Skin of body (tissue), 3 donors: ENCODE measurements at places on chromosomes 3 and 15.

DNA sequence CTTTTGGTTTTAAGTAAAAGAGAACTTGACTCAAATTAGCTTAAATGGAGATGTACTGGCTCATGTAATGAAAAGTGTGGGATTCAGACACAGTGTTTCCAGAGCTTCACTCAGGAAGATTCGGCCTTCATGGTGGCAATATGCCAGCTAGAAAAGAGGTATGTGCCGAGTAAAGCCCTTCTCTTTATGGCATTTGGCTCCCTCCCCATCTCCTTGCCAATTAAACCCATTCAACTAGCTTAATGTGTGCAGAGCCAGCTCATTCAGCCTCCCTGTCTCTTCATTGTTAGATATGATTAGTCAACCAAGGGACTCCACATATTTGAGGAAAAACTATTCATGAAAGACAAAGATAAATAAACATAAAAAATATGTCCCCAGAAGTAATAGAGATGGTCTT, 15.0 kb upstream of the TRANK1 start:
- DNase-seq = no peak

- no peak for DNase-seq
Observed at GRCh38 chr3:10702961-10703740, 112.9 kb upstream of the SLC6A11 start.

DNA sequence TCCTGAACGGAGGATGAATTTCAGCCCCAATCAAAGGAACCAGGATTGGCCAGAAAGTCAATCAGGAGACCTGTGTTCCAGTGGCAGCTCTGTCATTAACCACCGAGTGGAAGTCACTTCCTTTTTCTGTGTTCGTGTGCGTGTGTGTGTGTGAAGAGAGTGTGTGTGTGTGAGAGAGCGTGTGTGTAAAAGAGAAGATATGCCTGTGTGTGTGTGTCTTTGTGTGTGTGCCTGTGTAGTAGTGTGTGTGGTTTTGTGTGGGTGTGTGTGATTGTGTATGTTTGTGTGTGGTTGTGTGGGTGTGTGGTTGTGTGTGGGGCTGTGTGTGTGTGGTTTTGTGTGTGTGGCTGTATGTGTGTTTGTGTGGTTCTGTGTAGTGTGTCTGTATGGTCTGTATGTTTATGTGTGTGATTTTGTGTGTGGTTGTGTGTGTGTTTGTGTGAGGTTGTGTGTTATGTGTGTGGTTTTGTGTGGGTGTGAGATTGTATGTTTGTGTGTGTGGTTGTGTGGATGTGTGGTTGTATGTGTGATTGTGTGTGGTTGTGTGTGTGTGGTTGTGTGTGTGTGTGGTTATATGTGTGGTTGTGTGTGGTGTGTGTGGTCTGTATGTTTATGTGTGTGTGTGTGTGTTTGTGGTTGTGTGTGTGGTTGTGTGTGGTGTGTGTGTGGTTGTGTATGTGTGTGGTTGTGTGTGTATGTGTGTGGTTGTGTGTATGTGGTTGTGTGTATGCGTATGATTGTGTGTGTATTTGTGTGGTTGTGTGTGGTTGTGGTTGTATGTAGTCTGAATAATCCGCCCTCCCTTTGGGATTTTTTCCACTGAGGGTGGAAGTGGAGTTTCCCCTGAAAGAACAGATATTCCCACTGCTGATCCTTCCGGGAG, 314.4 kb downstream of the SHQ1 start:
- DNase-seq = no peak

DNA sequence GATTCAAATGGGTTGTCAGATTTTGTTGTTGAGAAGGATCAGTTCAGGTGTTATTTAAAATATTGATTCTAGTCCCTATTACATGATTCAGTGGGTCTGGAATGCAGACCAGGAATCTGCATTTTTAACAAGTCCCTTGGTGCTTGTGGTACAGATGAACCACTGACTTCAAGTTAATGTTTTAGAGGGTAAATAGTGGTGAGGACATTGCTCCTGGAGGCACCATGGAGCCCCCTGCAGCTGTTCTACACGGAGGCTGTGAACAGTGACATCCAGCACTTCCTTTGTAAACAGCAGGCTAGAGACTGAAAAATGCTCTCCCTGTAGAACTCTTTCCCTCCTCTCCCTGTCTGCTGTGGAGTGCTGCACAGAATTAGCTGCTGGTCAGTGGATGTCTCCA, 4.8 kb upstream of the FSIP1 start:
- DNase-seq = no peak

GRCh38 chr15:96416934-96417759, 86.6 kb downstream of the NR2F2 start:
- no peak for DNase-seq

GRCh38 chr15:55530861-55531313, 22.9 kb upstream of the DNAAF4 start:
- no peak for DNase-seq

DNA sequence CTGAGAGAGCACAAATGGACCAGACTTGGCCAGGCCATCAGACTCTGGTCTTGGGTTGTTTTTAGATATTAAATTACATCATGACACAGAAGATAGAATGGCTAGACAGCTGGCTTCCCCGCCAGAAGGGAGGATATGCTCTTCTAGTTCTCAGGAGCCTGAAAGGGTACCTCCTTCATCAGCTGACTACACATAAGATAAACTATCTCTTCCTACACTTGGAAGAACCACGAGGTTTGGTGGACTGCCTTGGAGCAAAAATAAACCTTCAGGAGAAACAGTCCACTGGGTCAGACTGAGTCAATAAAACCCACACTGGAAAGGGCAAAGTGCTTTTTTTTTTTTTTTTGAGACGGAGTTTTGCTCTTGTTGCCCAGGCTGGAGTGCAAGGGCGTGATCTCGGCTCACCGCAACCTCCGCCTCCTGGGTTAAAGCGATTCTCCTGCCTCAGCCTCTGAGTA, 26.3 kb upstream of the DYNC1LI1 start:
- DNase-seq = no peak

DNA sequence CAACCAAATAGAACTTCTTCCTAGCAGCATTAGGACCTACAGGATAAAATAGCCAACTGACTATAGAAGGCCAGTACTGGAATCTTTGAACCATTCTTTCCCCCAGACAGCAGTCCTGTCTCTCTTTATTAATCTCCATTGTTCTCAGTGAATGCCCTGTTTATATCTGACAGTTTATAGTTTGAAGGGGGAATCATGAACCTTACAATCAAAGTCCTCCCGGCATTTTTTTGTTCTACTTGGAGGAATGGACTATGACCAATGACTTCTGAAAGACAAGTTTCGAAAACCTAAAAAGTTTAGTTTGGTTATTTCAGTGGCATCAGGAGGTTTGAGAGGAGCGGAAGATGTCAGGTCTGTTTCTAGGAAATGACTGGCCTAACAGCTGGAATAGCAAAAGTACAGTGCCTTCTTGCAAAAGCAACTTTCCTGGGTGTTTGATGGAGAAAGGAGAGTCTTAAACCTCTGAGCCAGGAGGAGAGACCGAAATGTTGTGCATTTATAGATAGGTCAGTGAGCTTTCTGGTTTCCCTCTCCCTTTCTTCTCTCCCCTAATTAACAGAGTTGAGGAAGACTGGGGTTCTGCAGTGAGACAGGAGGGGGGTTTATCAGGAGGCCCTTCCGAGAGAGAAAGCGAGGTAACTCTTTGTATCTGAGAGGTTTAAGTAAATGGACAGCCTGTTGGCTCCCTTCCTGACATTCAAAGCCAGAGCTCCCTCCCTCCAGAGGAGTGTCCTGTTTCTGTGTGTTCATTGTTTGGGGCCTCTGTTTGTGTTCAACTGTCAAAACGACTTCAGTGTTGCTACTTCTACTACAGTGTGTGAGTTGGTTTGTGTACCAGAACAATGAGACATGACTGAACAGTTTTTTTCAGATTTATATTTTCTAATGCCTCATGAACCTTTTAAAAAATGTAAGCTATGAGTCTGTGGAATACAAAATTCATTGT, 383.0 kb upstream of the RARB start:
- DNase-seq = peak; percentile 25
